AG20443 (cell line): ENCODE measurements at places on chromosomes 4 and X.

DNA sequence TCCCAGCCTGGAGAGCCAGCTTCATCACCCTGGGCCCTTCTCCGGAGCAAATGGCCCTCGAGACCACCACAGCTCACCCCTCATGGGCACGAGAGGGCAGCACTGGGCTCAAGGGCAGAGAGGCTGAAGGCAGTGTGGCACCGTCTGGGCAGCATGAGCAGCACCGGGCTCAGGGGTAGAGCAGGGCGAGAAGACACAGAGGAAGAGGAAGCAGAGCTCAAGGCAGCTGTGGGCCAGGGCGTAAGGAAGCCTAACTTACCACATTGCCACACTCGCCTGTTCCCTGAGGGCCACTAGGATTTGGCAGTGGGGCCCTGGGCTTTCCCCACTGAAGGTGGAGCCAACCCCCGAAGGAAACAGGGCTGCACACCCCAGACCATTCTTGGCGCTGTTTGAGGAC is 15.5 kb downstream of the ZNF185 start:
- DNase-seq, result no peak

DNA sequence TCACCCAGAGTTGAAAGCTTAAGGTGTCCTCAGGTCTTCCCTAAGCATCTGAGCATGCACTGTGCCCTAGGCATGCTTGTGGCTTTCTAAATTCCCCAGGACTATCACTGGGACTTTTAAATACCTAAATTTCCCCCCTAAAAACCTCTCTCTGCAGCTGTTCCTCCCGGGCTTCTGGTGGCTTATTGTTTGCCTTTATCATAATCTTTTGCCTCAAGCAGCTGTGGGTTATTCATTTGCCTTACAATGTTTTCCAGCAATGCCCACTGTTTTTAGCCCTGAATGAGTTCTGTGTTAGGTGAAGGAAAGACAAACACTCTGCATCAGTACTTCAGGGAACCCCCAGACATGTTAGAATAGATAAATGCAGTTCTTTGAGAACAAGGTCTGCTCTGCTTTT is 455.0 kb downstream of the ZIC3 start:
- DNase-seq, result no peak

DNA sequence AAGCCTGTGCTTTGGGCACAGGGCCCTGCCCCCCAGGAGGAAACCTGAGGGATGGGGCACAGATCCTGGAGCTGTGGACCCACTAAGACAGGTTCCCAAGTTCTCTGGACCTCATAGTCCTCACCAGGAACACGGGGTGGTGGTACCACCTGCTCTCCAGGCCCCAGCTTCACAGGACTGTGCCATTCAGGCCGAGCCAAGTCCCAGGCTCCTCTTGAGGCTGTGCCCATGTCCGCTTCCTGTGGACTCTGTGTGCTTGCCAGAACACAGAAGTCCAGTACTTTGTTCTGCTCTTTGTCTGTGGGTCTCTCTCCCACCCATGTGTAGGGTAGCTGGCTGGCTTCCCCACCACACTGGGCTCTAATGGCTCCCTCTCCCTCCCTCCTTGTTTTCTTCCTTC is 104.5 kb upstream of the PSAPL1 start:
- DNase-seq, result no peak

GRCh38 chr4:133147921-133148689 is 989 bp upstream of the PCDH10 start:
- DNase-seq, result peak; percentile 31

DNA sequence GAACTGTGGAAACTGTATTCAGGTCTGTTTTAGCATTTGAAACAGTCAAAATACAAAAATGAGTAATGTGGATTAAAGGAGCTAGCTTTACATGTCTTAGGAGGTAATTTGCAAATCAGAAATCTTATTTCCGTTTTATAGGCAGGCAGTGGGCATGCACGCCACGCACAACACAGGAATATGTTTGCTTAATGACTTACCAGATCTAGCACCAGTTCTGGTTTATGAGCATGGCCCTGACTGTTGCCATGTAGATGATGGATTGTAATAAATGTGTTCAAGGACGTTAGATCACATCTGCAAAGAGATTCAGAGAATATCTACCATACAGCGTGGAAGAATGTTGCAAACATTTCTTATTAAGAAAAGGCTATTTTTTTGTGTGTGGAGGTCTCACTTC is 344.5 kb upstream of the NR3C2 start:
- DNase-seq, result no peak

GRCh38 chrX:132692526-132692925 is 203.7 kb upstream of the MBNL3 start:
- no peak for DNase-seq

GRCh38 chr4:15239866-15240265 is 188.0 kb upstream of the C1QTNF7 start:
- no peak for DNase-seq

GRCh38 chrX:101219864-101220346 is 319 bp downstream of the DRP2 start:
- peak; percentile 33 for DNase-seq

- DNase-seq, result no peak
Observed at GRCh38 chr4:150173432-150173861, 95.2 kb downstream of the DCLK2 start.

DNA sequence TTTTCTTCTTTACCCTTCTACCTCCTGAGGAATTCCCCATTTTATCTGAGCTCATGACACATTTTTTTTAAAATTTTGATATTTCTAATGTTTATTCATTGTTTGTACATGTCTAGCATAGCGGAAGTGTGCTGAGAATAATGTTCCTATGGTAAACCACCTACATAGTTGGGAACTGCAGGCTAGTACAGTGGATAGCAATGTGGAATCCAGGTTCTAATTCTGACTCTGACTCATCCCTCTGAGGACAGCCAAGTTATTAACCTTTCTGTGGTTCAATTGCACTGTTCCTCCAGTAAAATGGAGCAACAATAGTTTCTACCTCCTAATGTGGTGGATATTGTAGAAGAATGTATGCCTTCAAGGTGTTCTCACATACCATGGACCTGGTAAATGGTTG is 20.6 kb upstream of the APELA start:
- DNase-seq, result no peak

- no peak for DNase-seq
Observed at GRCh38 chrX:31715675-31716074, 643.8 kb upstream of the FTHL17 start.

DNA sequence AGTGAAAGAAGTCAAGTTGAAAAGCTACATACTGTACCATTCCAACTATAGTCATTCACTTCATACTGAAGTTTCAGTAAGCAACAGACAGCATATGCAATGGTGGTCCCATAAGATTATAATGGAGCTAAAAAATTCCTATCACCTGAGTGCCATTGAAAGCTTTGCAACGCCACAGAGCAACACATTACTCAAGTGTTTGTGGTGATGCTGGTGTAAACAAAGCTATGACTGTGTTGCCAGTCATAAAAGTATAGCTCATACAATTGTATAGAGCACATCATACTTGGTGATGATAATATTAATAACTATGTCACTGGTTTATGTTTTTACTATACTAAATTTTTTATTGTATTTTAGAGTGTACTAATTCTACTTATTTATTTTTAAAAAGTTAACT is 78.9 kb downstream of the NAF1 start:
- no peak for DNase-seq

- DNase-seq, result peak; percentile 9
Observed at GRCh38 chr4:69713593-69713992, 46.8 kb downstream of the SULT1B1 start.

GRCh38 chr4:21307709-21308108 is 607.5 kb downstream of the PACRGL start:
- no peak for DNase-seq

DNA sequence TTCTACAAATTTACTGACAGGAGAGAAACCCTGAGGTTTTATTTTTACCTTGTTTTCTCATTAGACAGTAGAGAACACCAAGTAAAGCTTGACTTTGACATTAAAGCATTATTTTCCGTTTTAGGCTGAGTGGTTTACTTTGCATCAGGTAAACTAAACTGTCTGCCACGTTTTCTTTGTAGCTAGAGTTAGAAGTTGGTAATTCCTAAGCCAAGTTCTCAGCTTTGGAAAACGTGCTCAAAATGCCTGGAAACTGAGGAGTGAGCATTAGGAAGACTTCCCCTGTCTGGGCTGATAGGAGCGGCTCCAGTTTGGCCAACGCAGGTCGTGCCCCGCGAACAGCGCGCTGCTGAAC is 819 bp downstream of the PDLIM3 start:
- no peak for DNase-seq

- DNase-seq, result no peak
Observed at GRCh38 chr4:142372530-142373260, 473.4 kb downstream of the INPP4B start.

GRCh38 chr4:48195853-48196252 is 61.8 kb upstream of the TXK start:
- no peak for DNase-seq

DNA sequence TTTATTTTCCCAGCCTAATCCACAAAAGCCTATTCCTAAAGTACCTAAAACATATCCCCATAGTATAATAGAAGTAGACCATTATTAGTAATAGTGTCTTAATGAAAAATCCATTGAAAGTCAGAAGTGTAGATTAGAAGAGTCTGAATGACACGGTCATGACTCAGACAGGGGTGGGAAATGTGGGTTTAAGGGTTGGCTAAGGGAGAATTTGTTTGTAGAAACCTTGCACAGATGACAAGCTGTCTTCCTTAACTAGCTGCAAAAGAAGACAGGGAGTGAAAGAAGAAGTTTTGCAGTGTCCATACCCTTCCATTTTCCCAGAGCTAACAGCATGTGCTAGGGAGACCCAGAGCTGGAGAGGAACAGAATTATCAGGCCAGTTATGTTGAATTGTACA is 242.7 kb upstream of the ETNPPL start:
- no peak for DNase-seq

DNA sequence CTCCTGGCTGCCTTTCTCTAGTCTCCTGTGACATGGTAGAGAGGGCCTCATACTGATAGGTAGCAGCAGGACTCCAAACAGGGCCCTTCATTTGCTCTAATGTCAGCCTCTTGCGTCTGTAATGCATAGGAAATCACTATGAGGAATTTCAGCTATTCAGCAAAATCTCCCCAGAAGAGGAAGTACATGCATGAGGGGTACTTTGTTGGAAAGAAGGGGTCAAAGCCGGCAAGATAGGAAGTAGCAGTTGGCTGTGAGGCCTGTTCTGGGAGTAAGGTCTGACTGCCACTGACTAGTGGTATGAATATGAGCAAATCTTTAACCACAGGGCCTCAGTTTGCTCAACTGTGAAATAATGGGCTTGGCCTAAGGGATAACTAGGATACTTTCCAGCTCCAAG is 283.2 kb downstream of the ARHGAP10 start:
- DNase-seq, result no peak

GRCh38 chrX:3371163-3371562 is 24.7 kb upstream of the MXRA5 start:
- no peak for DNase-seq

DNA sequence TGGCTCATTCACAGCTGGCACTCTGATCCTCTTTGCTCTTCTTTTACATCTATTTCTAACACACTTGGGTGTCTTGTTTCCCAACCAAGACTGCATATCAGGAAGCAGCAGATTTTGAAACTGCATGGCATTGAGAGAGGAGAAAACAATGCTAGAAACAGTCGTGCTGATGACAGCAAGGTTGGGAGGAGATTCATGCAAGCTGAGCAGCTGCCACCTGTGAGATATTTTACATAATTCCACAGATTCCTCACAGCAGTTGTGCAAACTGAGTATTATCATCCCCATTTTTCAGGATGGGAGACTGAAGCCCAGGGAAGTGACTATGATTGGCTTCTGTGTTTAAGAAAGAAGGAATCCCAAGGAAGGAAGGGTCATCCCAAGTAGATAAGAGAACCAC is 105.0 kb downstream of the SLC2A9 start:
- DNase-seq, result no peak

- no peak for DNase-seq
Observed at GRCh38 chr4:47340914-47341313, 122.6 kb downstream of the COMMD8 start.

DNA sequence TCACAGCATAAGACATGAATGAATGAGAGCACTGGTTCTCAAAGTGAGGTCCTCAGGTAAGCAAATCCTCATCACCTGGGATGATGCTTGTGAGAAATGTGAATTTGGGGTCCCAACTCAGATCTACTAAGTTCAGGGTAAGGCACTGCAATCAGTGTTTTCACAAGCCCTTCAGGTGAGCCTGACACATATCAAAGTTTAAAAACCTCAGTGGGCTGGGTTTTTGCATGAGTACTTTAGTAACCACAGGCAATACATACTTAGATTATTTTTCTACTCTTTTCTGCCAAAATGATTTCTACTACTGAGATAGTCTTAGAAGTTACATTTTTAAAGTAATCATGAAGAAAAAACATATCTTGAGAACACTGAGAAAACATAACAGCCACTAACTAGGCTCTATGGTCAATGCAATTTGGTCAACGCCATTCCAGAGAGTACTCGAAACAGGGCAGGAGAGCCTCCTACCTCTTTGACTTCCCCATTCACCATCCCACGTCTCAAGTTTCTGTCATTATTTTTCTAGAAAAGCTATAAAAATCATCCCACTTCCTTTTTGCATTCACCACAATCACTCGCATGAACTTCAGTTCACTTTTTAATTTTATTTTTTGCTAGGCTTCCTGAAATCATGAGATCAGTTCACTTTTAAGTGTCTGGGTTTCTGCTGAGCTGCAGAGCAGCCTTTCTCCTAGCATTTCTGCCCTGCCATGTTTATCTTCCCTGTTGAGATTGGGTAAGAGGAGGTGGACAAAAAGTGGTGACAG is 73.8 kb downstream of the MFAP3L start:
- DNase-seq, result no peak

GRCh38 chr4:15336410-15337167 is 91.2 kb upstream of the C1QTNF7 start:
- peak; percentile 62 for DNase-seq

GRCh38 chrX:109535578-109535977 is 1.1 kb upstream of the NXT2 start:
- no peak for DNase-seq

GRCh38 chr4:86946868-86947500 is 12.2 kb downstream of the AFF1 start:
- no peak for DNase-seq

- peak; percentile 85 for DNase-seq
Observed at GRCh38 chrX:16946361-16946964, at the start of gene REPS2. REPS2 (plus strand) TSS chrX:16946658; CDS start chrX:16946862, 204 bp downstream.

- peak; percentile 47 for DNase-seq
Observed at GRCh38 chr4:83362492-83363329, 28.1 kb upstream of the HPSE start.

GRCh38 chrX:71070531-71070930 is 2.4 kb upstream of the SNX12 start:
- DNase-seq, result no peak

GRCh38 chrX:37350034-37350365 is 836 bp downstream of the PRRG1 start:
- DNase-seq, result peak; percentile 20

DNA sequence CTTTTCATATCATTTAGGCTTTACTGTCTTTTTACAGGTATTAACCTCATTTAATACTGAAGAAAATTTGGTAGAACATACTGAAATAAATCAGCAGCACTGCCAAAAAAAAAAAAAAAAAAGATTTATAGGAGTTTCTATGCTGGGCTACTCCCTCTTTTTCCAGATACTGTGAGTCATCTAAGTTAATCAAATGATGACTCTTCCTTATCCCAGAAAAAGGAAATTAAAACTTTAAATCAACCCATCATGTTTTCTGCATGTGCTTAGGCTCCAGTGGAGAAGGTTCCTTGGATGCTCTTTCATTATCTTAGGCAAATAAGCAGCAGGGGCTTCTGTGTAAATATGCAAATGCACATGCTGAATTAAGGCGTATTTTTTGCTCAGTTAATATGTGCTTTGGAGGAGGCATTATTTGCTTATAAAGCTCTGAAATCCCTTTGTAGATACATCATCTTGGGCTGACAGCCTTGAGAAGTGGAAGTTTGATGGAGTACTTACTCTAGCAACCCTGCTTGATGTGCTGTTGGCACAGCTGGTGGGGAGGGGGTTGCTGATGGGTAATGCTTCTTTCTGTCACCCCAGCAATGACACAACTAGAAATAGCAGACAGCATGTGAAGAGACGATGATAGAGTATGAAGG is 136.1 kb downstream of the C4orf33 start:
- DNase-seq, result no peak
